ENCODE measurements at places on chromosomes 1 and 21.

DNA sequence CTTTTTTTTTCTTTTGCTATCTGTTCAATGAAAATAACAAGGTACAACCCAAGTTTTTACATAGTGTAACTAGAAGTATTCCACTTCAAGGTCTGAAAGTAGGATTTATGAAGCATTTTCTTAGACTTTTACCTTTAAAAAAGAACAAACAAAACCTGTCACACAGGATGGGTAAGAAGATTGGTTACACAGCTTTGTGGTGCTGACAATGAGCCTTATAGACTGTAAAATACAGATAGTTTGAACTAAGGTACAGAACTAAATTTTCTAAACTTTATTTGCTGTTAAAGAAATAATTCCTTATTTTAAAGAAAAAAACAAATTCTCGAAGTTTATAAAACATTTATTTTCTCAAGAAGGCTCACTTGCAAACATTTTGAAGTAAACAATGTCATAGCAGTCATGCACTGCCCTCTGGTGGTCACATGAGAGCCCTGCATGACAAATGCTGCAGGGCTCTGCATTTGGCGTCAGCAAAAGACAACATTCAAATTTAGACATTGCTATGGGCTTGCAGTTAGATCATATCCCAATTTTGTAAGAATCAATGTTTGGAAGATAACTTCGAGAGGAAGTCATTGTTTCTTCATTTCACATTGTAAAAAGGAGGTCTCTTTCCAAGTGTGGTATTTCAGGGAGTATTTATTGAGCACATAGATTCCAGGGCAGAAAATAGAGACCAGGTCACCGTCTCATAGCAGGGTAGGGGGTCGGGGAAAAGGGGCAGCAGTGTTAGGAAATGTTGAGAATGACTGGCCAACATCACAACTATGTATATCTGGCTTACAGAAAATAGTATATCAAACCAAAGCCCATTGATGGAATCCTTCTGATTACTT lies 115.3 kb upstream of the FMN2 start:
- peak; percentile 43 for DNase-seq

GRCh38 chr1:31422505-31423319 lies 9.7 kb downstream of the SERINC2 start:
- DNase-seq = no peak

DNA sequence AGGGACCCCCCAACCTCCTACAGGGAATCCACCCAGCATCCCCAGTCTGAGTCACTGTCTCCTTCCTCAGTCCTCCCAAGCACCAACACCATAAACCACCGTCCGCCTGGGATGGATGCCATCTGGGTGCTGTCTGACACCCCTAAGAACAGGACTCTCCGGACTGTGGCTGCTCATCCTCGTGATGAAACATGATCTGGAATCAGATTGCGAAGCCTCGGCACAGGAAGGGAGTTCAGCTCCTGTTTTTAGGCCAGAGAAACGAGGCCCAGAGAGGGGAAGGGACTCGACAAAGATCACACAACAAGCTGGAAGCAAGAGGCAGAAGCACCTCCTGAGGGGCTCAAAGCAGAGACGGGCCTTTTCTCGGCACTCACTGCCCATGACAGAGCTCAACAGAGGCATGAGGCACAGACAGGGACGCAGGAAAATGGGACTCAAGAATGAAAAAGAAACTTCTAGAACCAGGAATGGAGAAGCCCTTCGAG lies 8.4 kb downstream of the KCNN3 start:
- DNase-seq = no peak

- DNase-seq = no peak
Measured at GRCh38 chr1:209783386-209783785, 973 bp downstream of the C1orf74 start.

GRCh38 chr1:15096293-15096692 lies 57.3 kb upstream of the TMEM51 start:
- DNase-seq = no peak

GRCh38 chr1:219467524-219467923 lies 145.4 kb downstream of the ZC3H11B start:
- no peak for DNase-seq

DNA sequence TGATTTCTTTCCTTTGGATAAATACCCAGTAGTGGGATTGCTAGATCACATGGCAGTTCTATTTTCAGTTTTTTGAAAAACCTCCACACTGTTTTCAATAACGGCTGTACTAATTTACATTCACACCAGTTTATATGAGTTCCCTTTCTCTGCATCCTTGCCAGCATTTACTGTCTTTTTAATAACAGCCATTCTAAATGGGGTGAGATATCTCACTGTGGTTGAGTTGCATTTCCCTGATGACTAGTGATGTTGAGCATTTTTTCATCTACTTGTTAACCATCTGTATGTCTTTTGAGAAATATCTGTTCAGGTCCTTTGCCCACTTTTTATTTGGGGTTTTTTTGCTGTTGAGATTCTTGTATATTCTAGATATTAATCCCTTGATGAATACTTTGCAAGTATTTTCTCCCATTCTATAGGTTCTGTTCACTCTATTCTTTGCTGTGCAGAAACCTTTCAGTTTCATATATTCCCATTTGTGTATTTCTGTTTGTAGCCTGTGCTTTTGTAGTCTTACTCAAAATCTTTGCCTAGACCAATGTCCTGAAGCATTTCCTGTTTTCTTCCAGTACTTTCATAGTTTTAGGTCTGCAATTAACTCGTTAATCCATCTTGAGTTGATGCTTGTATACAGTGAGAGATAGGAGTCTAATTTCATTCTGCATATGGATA lies 7.3 kb downstream of the HENMT1 start:
- DNase-seq = no peak

GRCh38 chr21:23127973-23128372 lies 2129.8 kb downstream of the NCAM2 start:
- DNase-seq = no peak

Measured in iPS DF 6.9 (cell line).